Naive thymus-derived CD4-positive, alpha-beta T cell (primary cell): ENCODE measurements at places on chromosomes 7 and 10. TPM values are rescaled to one million over a fixed set of nuclear protein-coding genes. Genes with fewer than 3 reads are reported as not detected.
A peak's percentile ranks its signal among the peaks of the same experiment; 100 is the strongest.

- H3K27ac ChIP-seq, result no peak overlapping the region
- peak; percentile 55 for DNase-seq
- no peak overlapping the region for H3K4me3 ChIP-seq
- no peaks in the 10 kb centered on the region for H3K27me3 ChIP-seq
- peaks cover 11% of the 10 kb centered on the region for H3K4me1 ChIP-seq
Measured at GRCh38 chr10:5283305-5284158, 81.2 kb upstream of the UCN3 start.

DNA sequence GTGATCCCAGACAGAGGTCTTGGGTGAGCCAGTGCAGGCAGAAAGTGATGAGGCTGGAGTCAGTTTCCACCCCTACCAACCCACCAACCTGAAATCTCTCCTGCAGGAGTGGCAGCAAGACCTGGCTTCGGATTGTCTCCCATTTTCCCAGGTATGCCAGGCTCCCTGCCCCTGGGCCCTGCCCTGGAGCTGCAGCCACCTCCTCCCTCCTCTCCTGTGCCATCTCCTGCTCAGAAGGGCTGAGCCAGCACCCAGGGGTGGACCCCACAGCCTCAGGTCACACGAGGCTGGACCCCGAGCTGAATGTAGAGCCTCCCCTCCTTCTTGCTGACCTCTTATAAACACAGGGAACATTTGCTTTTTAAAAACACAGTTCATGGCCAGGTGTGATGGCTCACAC lies 17.0 kb upstream of the LIMK1 start:
- no peak overlapping the region for H3K4me3 ChIP-seq
- no peaks in the 10 kb centered on the region for H3K36me3 ChIP-seq
- no peaks in the 10 kb centered on the region for H3K4me1 ChIP-seq
- no peak for DNase-seq
- H3K27me3 ChIP-seq, result no peaks in the 10 kb centered on the region

DNA sequence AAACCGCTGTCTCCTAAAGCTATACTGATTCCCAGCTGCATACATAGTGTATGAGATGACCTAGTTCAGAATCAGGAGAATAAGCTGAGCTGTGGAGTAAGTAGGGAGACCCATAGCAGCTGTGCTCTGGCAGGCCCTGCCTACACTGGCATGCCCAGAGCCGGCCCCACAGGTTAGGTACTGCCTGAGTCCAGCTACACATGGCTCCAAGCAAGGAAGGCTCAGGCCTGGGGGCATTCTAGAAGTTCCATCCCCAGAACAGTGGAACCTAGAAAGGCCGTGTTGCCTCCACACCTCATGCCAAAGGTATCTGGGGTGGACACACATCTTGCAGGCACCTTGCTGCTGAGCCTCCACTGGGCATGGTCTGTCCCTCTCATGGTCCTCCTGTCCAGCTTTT lies 195.7 kb upstream of the CDCA7L start:
- H3K27me3 ChIP-seq, result no peaks in the 10 kb centered on the region
- no peak for DNase-seq
- H3K36me3 ChIP-seq, result no peaks in the 10 kb centered on the region
- no peak overlapping the region for H3K27ac ChIP-seq
- no peak overlapping the region for H3K4me3 ChIP-seq

DNA sequence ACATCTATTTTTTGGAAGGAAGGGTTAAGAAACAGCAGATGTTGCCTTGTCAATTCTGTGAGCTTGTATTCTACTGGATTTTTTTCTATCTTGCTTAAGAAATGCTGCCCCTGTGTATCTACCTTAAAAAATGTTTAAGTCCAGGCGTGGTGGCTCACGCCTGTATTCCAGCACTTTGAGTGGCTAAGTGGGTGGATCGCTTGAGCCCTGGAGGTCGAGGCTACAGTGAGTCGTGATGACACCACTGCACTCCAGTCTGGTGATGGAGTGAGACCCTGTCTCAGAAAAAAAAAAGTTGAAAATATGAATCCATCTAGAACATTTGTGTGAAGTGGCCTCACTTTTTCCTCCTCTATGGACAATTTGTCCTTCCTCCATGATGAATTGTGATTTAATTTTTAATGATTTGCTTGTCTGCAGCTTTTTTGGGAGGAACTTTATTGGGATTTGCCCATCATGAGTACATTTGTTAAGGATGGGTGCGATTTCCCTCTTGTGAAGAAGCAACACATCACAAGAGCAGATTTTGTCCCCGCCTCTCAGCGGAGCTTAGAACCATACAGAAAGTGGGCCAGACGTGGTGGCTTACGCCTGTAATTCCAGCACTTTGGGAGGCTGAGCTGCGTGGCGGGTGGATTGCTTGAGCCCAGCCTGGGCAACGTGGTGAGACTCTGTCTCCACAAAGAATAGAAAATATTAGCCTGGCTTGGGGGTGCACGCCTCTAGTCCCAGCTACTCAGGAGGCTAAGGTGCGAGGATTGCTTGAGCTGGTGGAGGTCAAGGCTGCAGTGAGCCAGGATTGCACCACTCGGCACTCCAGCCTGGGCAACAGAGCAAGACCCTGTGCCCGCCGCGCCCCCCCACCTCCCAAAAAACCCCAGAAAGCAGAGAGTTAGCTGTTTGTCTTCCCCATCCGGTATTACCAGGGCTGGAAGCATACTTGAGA lies 57.7 kb downstream of the DNAJB6 start:
- H3K27ac ChIP-seq, result no peak overlapping the region
- H3K4me3 ChIP-seq, result no peak overlapping the region
- H3K4me1 ChIP-seq, result peaks cover 11% of the 10 kb centered on the region
- no peaks in the 10 kb centered on the region for H3K27me3 ChIP-seq
- DNase-seq, result no peak
- no peaks in the 10 kb centered on the region for H3K36me3 ChIP-seq

Gene PRF1
- polyA plus RNA-seq, result 19.3 TPM

Gene MRLN
- polyA plus RNA-seq, result not detected
